ENCODE measurements at places on chromosomes 1 and 21.

GRCh38 chr1:169124459-169124858 is 18.0 kb downstream of the ATP1B1 start:
- no peak for DNase-seq

DNA sequence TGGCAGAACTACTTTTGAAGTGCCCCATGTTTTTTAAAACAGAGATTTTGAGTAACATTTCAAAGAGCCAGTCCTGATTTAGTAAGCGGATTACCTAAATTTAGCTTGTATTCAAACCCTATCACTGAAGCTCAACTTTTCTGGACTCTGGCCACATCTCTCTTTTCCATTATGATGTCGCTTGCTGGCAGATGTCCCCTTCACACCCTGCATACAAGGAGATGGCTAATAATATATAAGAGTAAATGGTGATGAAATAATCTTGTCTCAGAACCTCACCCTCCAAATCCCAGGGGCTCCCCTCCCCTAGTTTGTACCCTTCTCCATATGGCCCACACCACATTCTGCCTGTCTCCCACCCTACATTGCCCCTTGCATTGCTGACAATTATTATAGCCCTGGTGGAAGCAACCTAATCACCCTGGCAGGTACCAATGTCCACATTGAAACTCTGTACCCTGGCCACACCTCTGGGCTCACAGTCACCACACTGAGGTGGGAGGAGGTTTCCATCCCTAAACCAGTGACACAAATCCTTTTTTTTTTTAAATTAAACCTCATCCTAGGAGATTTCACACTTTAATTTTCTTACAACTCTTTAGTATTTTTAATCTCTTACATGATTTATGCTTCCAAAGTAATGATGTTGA is 106.0 kb upstream of the SYT6 start:
- DNase-seq, result no peak

- DNase-seq, result peak; percentile 82
Observed at GRCh38 chr1:101200513-101200912, 36.3 kb upstream of the S1PR1 start.

DNA sequence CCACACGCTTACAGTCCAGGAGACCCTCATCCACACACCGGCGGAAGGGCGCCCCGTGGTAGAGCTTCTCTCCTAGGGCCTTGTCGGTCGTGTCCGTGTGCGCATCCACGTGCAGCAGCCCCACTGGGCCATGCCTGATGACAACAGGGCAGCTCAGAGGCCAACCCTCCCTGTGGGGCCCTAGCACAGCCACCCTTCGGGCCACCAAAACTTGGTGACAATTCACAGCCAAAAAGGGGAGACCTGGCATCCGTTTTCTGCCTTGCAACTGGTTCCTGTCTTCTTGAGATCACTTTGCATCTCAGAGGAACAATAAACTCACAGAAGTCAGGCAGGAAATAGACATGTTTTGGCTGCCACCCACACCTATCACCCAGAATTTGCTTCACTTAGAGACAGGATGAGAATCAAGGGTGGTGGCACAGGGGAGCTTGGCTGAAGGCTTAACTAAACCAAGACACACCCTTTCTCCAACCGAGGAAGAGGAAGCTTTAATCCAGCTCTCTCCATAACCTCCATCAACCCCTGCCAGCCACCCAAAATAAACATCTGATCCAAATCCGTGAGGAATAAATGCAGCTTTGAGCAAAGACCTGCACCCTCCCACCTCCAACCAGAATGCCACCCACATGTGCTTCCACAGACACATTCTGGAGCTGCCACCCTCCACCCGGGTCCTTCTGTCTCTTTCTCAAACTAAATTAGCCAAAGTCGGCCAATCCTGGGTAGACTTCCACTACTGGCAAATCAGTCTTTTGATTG is 5.7 kb downstream of the AGMAT start:
- no peak for DNase-seq

GRCh38 chr1:26771643-26772321 is 16.0 kb upstream of the PIGV start:
- DNase-seq, result peak; percentile 97

DNA sequence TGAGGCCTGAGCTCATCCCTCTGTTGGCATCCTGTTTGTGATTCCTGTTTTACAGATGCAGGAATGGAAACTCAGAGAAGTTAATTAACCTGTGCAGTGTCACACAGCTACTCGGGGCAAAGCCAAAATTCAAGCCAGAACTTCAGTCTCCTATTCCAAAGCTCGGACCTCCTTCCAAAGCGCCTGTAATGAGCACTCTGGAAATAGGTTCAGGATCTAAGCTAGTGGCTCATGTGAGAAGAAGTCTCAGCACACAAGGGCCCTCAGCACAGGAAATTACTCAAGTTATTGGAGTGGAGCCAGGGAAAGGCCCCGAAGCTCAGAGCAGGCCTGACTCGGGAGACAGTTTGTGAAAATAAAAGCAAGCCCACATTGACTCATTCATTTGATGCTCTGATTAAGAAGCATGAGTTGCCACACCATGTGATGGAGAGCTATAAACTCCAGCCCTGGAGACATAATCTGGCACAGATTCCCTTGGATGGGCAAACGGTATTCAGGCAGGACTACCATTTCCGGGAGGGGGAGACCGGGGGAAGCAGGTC is 50.6 kb upstream of the LYST start:
- DNase-seq, result peak; percentile 97

DNA sequence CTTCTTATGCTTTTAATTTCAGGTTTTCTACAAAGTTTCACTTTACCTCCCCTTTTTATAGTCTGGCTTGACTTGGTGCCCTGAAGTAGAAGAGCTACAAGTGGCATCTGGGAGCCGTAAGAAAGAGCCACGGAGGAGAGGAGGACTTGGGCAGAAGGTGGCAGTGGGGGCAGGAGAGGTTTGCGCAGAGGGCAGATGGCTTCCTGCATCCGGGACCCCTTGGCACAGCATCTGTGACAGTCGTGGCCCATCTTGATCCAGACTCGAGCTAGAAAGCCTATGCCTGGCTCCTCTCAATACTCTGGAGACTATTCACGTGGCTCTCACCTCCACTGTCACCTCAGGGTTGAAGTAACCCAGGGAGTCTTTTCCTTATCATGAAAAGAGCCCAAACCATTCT is 169.1 kb downstream of the DYRK1A start:
- DNase-seq, result no peak

- no peak for DNase-seq
Observed at GRCh38 chr1:237471377-237471776, 419.3 kb downstream of the ZP4 start.

DNA sequence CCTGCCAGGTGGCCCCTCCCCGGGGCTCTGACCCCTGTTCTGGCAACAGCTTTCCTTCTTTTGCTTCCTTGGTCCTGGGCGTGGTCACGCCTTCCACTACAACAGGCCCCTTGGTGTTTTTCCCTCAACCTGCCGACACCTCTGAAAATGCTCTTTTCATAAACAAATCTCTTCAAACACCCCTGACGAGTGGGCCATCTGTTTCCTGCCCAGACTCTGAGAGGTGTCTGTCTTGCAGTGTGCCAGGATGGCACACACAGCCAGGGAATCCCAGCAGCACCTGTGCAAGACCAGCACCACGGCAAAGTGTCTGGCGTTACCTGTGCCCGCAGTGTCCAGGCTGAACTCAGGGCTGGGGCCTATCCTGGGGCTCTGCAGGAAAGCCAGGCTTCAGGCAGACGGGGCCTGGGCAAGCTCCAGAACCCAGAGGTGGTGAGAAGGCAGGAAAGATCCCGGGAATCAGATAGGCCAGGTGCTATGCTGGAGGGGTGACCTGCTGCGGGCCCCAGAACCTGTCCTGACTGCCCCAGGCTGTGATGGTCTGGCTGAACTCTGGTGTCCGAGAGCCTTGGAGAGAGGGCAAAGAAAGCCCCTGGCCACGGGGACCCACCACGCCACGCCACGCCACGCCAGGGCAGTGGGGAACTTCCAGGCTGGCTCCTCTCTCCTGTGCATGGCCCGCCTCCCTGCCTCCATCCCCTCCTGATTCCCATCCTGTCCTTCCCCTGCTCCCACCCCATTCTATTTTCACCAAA is 88.9 kb downstream of the SIK1 start:
- DNase-seq, result no peak

DNA sequence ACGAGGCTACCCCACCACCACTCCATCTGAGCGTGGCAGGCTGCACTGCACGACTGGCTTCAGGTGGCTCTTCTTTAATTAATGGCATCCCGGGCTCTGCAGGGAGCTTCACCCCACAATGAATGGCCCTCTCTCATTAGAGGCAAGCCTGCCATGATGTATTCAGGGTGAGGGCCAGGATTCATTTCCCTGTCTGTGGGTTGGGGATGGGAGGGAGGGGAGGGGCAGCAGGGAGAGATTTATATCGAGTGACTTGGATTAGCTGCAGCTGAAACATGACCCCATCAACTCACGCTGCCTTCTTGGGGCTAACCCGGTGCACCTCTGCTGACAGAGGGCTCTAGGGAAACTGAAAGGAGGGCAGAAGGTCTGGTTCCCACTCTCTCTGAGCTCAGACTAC is 54.2 kb downstream of the ERI3 start:
- DNase-seq, result no peak

Measured in RWPE1 (cell line).